ENCODE measurements at places on chromosomes 4 and X. TPM values are rescaled to one million over a fixed set of nuclear protein-coding genes. Genes with fewer than 3 reads are reported as not detected.

The GUCY1A1 gene
- not detected for total RNA-seq

The TEX13D gene
- total RNA-seq = not detected

DNA sequence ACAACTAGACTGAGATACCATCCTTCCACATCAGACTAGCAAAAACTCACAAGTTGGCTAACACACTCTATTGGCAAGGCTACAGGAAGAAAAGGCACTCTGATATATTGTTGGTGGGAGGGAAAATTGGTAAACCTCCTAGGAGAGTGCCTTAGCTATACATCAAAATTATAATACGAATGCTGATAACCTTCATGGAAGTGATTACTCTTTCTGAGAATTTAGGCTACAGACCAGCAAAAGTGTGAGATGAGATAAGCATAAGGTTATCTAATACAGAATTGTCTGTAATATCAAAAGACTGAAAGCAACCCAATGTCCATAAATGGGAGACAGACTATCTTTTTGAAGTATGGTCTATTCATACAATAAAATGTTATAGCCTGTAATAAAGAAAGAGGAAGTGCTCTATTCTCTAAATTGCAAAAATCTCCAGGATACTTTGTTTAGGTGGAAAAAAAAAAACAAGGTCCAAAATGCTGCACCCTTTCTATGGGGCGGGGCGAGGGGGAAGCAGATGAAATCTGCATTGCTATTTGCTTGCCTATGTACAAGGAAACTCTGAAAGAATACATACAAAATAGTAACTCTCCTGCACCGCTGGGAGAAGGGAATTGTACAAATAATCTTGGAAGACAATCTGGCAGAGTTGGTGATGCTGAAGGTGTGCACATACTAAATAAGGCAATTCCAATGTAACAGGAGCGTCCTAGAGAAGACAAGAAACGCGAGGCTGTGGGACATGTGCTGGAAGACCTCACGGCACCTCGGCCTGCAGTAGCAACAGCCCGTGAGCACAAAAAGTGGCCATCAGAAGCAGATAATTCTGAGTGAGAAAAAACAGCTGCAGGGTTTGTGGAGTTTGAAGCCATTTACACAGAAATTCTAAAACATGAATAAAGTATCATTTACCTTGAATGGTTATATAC is 109.7 kb downstream of the AFAP1 start:
- no peak for DNase-seq
- no peak overlapping the region for H3K4me3 ChIP-seq
- no peak overlapping the region for H3K27ac ChIP-seq

GRCh38 chr4:113411496-113411938 is 350.0 kb downstream of the CAMK2D start:
- H3K27me3 ChIP-seq = no peaks in the 10 kb centered on the region
- no peak overlapping the region for H3K27ac ChIP-seq
- H3K36me3 ChIP-seq = no peaks in the 10 kb centered on the region
- DNase-seq = no peak

GRCh38 chr4:177441061-177441802 is 1.0 kb downstream of the AGA start:
- no peaks in the 10 kb centered on the region for H3K36me3 ChIP-seq
- no peak for DNase-seq
- peaks cover 6% of the 10 kb centered on the region for H3K4me1 ChIP-seq
- H3K27ac ChIP-seq = peak overlapping the region; percentile 89
- H3K4me3 ChIP-seq = peak overlapping the region; percentile 81

GRCh38 chr4:182111586-182111985 is 131.6 kb upstream of the TENM3 start:
- H3K4me1 ChIP-seq = no peaks in the 10 kb centered on the region
- no peaks in the 10 kb centered on the region for H3K27me3 ChIP-seq
- H3K27ac ChIP-seq = no peak overlapping the region

GRCh38 chr4:64341711-64342110 is 67.5 kb downstream of the TECRL start:
- no peak overlapping the region for H3K4me3 ChIP-seq
- no peaks in the 10 kb centered on the region for H3K36me3 ChIP-seq
- H3K4me1 ChIP-seq = no peaks in the 10 kb centered on the region
- no peaks in the 10 kb centered on the region for H3K27me3 ChIP-seq
